CD4-positive, alpha-beta T cell treated with Interleukin-21 for 1 hour (primary cell): ENCODE measurements at places on chromosomes 1 and 21.

DNA sequence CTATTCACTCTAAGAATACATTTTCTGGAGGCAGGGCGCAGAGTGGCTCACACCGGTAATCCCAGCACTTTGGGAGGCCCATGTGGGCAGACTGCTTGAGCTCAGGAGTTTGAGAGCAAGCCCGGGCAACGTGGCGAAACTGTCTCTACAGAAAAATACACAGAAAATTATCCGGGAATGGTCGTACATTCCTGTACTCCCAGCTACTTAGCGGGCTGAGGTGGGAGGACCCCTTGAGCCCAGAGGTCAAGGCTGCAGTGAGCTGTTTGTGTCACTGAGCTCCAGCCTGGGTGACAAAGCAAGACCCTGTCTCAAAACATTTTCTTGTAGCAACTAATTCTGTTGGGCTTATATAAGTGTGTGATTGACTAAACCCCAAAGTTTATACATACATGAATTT is 30.5 kb downstream of the GPR161 start:
- DNase-seq = no peak

DNA sequence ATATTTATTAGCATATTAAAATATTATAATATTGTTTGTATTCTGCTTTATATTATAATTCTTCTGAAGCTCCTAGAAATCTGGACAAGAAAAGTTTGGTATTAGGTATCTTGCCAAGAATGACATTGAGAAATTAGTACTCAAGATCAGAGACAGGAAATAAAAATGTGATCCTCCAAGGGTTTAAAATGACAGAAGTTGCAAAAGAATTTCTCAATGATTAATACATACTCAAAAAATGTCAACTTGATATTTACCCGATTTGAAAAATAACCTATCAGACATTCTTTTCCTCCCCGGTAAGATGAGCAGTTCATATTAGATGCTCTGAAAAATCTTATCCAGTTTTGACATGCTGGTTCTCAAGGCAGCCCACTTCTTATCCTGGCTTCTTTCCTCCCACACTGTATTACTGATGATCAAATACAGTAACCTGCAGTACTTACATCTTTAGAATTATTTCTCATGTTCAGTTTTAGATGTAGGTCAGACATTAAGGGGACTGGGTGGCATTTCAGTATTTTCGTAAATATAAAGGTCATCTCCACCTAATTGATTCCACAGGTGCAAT is 55.3 kb downstream of the CACHD1 start:
- DNase-seq = no peak

DNA sequence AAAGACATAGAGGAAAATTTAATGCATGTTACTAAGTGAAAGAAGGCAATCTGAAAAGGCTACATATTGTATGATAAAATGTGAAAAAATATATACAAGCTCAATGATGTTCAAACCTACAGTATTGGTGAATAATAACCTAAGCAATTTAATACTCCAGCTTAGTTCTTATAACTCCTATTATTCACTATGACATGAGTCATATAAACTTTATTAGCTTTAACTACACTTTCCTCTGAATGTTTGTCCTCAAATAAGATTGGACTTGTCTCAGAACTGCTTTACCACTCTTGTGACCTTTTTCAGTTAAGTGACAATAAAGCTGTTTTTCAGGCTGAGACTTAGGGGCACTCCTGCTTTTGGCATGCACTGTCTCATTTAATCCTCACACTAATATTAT is 50.9 kb downstream of the CNST start:
- DNase-seq = no peak

DNA sequence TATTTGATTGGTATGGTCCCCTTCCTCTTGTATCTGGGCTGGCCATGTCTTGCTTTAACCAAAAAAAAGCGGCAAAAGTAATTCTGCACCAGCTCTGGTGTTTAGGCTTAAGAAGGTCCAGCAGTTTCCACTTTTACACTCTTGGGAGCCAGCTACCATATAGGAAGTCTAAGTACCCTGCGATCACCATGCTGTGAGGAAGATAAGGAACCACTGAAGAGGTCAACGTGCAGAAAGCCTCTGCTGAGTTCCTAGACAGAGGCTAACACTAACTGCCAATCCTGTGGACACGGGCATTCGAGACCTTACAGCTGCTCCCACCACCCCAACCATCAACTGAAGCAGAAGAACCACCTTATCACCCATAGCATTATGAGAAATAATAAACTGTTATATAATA is 331.4 kb downstream of the VAV3 start:
- DNase-seq = no peak

GRCh38 chr1:194215448-194215847 is 1029.0 kb upstream of the B3GALT2 start:
- DNase-seq = no peak

DNA sequence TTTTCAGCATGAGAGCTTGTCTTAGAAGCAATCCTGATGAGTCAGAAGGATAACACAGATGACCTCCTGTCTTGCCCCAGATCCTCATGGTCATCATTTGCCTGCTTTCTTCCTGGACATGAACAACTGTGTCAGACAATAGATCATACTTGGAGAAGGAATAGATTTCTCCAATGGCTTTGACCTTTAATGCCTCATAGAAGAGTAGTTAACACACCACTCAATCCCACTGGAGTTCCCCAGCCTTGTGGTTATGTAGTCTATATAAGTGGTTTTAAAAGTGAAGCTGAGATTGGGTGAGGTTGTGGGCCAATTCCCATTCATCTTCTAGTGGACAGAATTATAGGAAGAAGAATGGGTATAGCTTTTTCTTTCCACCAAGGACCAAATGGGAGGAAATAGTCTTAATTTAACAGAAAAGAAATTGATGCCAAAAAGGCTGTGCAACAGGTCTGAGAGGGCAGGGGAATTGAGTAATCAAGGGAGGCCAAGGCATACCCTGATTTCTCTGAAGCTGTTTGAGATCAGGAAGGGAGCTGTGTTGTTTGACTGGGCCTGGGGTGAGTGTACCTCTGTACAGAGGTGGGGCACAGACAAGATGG is 14.4 kb downstream of the PRCC start:
- no peak for DNase-seq

DNA sequence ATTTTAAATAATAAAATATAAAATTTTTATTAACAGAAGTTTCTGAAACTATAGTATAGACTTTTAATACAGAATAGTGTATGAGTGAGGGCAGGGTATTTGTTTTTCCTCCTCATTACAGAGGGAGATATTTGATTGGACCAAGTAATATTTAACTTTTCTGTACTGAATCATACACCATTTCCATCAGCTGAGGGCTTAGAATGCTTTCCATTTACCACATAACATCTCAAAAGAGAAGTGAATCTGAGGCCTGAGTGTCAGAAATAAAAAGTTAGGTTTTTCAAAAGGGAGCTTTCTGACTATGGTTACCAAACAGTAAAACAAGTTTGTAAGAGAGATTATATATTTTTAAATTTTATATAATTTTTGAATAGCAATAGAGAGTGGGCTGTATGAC is 29.5 kb downstream of the TLCD4 start:
- no peak for DNase-seq

GRCh38 chr1:89578946-89579684 is 53.8 kb upstream of the LRRC8C start:
- DNase-seq = no peak

DNA sequence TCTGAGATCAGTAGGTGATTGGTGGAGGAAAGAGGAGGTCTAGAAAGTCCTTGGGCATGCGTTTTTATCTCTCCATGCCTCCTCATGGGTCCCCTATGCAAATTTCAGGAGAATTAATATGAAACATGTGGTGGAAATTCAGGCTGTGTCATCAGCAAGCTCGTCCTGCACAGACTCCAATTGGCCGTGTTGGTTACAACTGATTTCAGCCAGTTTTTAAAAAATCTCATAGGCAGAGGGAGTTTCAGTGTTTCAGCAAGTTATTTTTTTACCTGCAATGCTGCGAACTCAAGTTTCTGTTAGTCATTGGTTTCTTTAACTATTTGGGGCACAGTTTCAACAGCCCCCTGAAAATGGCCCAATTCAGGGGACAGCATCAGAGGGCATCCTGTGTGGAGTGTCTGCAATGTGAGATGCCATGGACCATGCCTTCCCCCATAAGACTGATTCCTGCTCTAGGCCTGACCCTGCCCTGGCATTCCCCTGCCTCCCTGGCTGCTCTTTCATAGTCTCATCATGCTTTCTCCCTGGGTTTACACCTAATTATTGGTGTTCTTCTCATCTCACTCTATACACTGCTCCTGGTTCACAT is 59.9 kb downstream of the C1orf198 start:
- DNase-seq = no peak

GRCh38 chr1:30284226-30284625 is 439.2 kb downstream of the MATN1 start:
- no peak for DNase-seq
